ENCODE measurements at places on chromosomes 7 and 10.
A peak's percentile ranks its signal among the peaks of the same experiment; 100 is the strongest.

DNA sequence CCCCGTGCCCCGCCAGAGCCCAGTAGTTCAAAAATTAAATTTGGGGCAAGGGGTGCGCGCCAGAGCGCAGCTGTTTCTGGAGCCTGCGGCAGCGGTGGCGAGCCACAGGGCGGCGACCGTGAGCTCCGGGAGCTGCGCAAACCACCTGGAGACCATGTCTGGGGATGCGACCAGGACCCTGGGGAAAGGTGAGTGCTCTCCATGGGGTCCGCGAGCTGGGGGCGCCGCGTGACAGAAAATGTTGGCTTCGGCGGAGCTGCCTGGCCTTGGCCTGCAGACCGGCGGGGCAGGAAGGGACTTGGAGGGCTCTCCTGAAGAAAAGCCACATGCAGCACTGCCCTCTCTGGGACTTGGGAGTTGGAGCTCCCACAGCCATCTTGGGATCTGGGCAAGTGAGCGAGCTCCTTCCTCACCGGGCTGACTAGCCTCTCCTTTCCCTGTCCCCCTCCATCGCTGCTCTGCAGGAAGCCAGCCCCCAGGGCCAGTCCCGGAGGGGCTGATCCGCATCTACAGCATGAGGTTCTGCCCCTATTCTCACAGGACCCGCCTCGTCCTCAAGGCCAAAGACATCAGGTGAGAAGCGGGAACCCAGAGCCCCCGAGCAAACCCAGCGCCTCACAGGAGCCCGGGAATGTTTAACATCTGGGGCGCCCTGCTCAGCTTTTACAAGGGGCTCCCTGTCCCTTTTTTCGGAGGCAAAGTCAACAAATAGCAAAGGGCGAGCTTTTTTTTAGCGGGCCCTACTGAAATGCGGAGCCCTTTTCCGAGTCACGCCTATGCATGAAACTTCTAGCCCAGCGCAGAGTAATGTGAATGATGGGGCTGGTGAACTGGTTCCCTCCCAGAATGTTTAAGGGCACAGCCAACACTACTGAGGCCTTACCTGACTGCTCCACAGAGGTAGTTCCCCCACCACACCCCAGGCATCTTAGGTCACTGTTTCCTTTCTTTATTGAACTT lies 6.1 kb downstream of the GSTO2 start:
- peak; percentile 71 for DNase-seq

DNA sequence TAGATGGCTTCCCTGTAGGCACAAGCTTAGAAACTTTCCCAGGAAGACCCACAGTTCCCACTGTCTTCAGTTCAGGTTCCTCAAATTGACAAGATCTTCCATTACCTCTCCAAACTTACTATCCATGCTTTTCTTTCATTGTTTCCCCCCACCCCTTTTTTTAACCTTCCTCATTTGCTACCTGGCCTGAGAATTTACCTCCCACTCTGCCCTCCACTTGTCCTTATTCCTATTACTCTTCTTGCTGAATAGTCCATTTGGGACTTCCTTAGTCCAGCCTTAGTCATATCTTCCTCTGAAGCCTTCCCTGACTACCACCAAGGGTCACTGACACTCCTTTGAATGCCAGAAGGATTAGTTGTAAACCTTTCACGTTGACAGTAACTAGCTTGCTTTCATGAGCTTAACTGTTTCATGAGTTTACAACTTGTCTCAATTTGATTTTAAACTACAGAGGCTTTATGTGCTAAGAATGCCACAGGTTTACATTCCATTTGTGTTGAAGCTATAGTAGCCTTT lies 1.2 kb upstream of the CALU start:
- no peak for DNase-seq

GRCh38 chr7:115221456-115221855 lies 299.6 kb downstream of the MDFIC start:
- DNase-seq = no peak

GRCh38 chr10:105964009-105964408 lies 1200.5 kb downstream of the SORCS1 start:
- DNase-seq = no peak

DNA sequence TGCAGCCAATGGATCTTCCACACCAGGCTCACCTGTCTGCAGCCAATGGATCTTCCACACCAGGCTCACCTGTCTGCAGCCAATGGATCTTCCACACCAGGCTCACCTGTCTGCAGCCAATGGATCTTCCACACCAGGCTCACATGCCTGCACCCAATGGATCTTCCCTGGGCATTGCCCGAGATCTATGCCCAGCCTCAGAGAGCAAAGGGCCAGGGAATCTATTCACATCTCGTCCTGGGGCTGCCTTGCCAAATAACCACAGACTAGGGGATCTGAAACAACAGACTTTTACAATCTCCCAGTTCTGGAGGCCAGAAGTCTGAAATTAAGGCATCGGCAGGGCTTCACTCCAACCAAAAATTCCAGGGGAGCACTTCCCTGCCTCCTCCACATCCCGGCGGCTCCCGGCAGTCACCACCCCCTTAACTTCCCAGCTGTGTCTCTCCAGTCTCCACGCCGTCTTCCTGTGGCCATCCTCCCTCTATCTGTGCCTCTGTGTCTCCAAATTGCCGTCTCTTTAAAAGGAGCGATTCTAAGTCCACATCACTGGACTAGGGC lies 92.4 kb upstream of the PPP2R2D start:
- no peak for DNase-seq

DNA sequence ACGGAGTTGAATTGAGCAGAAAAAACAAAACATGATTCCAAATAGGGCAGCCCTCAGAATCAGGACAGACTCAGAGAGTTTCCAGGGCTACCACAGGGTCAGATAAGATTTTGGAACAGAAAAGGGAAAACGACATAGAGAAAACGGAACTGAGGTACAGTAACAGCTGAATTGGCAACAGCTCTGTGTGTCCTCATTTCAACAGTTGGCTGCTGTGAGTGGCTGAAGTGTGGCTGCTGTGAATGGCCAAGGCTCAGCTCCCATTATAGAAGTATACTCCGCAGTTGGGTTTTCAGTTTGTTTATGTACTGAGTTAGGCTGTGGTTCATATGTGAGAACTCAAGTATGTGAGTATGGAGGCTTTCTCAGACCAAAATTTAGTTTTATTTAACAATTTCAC lies 32.0 kb downstream of the ANTXRL start:
- no peak for DNase-seq

- no peak for DNase-seq
Measured at GRCh38 chr7:37117292-37117691, 331.4 kb downstream of the ELMO1 start.

GRCh38 chr10:30929901-30930520 lies 101.7 kb downstream of the ZNF438 start:
- DNase-seq = no peak

GRCh38 chr7:132773527-132773956 lies 197.3 kb upstream of the PLXNA4 start:
- no peak for DNase-seq

GRCh38 chr7:17564678-17565212 lies 266.3 kb downstream of the AHR start:
- no peak for DNase-seq

GRCh38 chr7:98464558-98464940 lies 63.7 kb upstream of the BAIAP2L1 start:
- DNase-seq = no peak

DNA sequence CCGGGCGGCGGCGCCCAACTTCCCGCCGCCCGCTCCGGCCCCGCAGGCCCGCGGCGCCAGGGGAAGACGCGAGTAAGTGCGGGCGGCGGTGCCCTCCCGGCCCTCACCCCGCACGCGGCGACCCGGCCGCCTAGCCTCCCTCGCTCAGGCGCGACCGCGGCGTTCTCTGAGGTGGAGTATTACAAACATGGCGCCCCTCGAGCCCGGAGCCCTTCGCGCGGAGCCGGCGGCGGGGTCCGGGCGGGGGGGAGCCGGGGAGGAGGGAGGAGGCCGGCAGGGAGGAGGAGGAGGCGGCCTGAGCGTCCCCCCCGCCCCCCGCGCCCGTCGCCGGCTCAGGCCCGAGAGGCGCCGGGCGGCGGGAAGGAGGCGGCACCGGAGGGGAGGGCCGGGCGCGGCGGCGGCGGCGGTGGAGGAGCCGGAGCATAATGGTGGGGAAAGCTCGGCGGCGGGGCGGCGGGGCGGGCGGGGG lies at the start of gene ZMYND11:
ZMYND11 (plus strand) TSS at position 324 of the 469 bp plus-strand sequence. CDS start 44,558 bp downstream, outside the sequence.
- peak; percentile 72 for DNase-seq

GRCh38 chr7:95342642-95343307 lies 18.4 kb upstream of the PON1 start:
- DNase-seq = no peak

DNA sequence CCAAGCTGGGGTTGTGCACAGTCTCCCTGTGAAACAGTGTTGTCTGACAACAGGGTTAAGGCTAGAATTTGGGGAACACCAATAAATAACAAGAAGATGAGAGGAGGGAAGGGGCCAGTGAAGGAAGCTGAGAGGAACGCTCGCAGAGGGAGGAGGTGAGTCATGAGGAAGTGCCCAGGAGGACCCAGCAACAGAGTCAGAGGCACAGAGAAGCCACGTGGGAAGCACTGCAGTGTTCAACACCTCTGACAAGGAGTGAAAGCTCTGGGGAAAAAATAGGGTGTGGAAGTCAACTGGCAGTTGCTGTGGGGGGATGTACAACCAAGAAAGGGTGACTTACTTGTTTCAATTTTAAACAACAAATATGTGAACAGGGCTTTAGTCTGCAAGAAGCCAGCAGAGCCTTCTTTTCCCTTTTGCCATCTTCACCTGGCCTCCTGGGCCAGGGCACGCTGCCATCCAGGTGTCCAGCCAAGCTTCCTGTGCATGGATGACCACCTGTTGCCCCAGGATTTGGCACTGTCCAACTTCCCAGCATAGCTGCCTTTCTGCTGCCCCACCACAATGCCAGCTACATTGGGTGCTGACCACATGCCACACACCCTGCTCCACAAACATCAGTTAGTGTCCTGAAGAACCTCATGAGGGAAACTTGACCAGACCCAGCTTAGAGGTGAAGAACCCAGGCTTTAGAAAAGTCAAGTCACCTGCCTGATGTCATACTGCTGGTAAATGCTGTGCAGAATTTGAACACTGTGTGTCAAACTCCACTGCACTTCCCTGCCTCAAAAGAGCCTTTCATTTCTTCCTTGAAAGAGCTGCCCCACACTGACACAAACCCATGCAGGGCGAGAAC lies 69.6 kb downstream of the ATXN7L1 start:
- DNase-seq = peak; percentile 75

DNA sequence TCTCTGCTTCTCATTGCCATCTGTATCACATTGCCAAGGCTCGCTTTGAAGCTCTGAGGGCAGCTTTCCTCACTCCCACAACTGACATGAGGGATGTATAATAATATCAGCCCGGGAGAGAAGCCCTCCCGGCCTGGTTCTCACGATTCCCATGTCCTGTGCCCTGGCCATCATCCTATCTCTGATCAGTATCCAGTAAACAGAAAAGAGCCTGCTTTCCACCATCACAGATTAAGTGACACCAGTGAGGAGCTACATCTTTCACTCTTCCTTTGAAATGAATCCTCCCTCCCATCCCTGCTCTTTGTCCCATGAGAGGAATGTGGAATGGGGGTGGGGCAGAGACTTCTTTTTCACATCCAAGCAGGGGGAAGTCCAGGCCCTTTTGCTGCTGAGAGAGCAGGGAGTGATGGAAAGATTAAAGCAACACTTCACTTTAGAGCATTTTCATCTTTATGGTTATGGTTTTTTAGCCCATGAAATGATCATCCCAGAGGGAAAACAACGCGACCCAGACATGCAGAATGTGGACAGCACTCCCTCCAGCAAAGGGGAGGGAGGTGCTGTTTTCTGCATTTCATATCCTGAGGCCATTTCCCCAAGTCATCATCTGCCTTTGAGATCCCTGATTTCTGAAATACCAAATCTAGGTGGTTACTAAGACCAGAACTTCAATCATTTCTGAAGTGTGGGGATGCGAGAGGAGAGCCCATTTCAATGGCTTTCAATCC lies 84.6 kb upstream of the LYZL1 start:
- no peak for DNase-seq

DNA sequence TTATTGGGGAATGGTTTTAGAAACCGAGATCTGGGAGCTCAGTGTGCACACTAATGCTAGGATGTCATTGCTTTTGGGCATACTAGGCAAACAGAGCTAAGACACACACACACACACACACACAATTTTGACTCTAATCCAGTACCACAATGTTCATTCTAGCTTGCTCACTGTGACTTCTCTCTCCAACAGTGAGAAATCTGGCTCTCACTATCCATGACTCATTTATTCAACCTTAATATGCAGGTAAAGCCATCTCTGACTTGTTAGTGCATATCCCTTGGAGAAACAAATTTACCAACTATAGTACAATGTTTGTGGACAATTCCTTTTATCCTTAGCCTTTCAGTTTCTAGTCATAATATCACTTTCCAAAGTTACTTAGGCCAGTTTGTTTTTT lies 5.9 kb upstream of the BMS1 start:
- DNase-seq = no peak
